ENCODE measurements at places on chromosomes 1 and 21. TPM values are rescaled to one million over a fixed set of nuclear protein-coding genes. Genes with fewer than 3 reads are reported as not detected.

Gene DNASE2B
- total RNA-seq = not detected

Gene KMO
- total RNA-seq = 0.33 TPM

Gene RIMKLA
- total RNA-seq = 8.9 TPM

Gene DIRAS3
- total RNA-seq = not detected

Gene SHISAL2A
- total RNA-seq = 9.8 TPM

Gene KCNJ10
- 0.11 TPM for total RNA-seq

Gene RHD
- not detected for total RNA-seq

All from activated CD4-positive, alpha-beta T cell treated with anti-CD3 and anti-CD28 coated beads for 36 hours (primary cell).